Kidney (tissue), 22 donors: ENCODE measurements at places on chromosomes 3 and 15.

- DNase-seq: no peak
Measured at GRCh38 chr3:143814443-143814889, 33.8 kb downstream of the SLC9A9 start.

DNA sequence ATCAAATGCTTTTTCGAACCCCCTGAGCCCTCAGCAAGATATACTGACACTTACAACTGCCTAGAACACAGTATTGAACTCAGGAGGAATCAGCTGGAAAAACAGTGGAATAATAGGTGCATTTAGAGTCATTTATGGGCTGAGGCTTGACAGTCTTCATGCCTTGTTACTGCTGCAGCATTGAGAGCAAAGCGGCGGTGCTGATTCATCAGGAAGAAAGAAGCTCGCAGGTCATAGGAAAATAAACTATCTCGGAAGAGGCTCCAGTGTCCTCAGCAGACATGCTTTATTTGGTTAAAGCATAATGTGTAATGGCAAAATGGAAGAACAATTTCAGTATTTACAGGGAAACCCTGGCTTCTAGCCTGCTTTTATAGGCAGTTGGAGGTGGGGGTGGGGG, 30.1 kb upstream of the NEO1 start:
- no peak for DNase-seq

DNA sequence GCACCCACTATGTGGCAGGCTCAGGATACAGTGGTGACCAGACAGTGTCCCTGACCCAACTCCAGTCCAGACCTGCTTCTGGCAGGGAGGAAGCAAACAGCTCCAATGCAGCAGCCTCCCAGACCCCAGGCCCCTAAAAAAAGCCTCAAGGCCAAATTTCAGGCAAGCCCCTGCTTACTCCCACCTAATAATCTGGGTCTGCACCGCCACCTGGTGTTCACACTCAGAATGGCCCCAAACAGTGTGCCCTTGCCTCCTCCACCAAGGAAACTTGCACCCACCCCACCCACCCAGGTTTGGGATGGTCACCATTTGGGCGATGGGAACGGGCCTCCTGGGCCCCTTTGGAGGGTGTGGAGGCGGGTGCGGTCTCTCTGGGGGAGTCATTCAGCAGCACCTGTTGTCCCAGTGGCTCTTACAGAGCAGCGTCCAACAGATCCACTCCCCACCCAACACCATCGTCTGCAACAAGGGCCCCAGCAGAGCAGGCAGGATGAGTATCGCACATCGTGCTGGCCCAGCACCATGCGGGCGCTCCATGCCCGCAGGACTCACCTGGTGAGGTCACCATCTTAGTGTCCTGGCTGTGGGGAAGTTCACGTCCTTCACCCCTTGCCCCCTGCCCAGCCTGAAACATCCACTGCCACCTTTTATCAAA, 17.3 kb downstream of the C3orf18 start:
- DNase-seq: peak; percentile 76

DNA sequence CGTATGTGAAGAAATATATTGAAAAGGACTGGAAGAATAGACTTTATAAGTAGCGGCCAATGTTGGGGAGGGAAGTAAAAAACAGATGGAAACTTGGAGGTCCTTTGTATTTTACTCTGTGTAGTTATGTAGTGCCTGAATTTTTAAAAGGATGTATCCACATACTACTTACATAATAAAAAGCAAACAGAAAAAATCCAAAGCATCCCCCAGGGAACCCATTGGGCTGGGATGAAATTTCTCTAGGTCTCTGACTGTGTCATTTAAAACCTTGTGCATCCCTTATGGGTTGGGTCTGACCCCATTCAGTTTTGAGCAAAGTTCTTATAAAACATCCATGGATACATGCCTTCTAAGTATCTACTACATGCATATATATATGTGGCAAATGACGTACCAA, 141.1 kb downstream of the NR1D2 start:
- no peak for DNase-seq

GRCh38 chr15:101539492-101539891, 50.0 kb upstream of the PCSK6 start:
- no peak for DNase-seq

DNA sequence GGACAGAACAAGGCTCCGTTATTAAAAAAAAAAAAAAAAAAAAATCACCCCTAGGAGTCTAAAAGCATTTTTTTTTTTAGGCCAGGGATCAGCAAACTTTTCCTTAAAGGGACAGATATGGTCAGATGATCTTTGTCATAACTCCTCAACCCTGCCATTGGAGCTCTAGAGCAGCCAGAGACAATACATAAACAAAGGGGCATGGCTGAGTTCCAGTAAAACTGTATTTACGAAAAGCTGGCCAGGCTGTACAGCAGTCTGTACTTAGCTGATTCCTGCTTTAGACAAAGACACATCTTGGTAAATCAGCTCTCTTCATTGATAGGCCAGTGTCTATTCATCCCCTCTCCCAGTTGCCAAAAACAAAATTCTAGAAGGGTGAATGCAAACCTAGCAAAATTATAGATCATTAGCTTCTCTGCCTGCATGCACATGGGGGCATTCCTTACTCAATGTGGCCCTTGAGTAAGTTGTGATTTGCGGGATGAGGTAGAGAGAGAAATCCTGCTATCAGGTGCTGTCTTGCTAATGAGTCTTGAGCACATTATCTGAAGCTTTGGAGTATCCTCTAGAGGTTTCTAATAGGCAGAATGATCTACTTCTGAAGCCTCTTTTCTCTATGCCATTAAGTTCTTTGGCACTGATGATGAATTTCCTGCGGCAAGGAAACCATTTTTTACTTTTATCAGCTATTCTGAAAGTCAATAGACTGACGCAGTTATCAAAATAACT, 35.2 kb downstream of the SENP8 start:
- DNase-seq: no peak

DNA sequence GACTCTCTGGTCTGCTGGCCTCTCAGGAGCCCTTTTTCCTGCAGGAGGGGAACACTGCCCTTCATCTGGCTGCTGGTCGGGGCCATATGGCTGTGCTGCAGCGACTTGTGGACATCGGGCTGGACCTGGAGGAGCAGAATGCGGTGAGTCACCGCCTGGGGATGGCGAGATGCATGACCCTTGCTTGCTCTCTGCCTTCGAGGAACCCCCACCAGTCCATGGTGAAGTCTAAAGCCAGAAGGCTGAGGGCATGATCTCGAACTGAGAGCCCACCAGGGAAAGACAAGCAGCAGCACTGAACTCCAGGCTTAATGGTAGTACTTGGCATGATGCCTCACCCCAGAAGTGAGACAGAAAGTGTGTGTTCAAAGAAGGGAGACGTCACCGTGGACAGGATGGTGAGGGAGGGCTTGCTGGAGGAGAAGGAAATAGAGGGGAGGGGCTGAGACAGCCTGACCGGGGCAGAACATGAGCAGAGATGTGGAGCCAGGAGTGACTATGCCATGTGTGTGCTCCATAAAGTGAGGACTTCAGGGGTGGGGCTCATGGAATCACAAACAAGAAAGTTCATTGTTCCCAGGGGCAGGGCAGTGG, 19.2 kb downstream of the ANKDD1A start:
- no peak for DNase-seq

GRCh38 chr15:74499366-74499765, 38.4 kb upstream of the UBL7 start:
- no peak for DNase-seq
